ENCODE measurements at places on chromosomes 11 and 22.

GRCh38 chr11:720642-721246, 14.7 kb downstream of the EPS8L2 start:
- DNase-seq = no peak

DNA sequence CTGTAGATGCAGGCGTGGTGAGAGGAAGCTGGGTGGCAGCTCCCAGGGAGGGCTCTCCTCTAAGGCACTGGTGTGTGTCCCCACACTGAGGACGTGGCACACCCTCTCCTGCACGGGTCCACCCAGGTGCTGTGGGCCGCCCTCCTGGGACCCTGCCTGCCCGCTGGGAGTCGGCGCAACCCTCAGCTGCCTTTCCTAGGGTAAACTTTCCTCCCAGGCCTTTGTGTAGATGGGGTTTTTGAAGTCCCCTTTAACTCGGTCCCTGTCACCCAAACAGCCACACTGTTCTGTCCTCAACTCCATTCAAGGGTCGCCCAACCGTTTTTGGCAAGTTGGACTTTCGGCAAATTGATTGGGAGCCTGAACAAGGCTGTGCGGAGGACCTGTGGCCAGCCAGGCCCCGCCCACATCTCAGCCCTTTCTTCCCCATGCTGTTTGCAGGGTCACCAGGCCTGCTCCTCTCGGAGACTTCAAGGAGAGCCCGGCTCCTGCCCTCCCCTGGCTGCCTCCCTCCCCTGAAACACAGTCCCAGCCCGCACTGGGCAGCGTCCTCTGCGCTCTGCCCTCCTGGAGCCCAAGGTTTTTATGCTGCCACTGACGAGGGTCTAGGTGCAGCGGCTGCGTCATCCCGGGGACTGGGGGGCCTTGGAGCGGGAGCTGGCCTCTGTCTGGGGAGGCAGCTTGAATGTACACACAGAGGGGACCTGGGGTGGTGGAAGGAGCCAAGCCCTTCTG, 1126.2 kb downstream of the BRD1 start:
- no peak for DNase-seq

DNA sequence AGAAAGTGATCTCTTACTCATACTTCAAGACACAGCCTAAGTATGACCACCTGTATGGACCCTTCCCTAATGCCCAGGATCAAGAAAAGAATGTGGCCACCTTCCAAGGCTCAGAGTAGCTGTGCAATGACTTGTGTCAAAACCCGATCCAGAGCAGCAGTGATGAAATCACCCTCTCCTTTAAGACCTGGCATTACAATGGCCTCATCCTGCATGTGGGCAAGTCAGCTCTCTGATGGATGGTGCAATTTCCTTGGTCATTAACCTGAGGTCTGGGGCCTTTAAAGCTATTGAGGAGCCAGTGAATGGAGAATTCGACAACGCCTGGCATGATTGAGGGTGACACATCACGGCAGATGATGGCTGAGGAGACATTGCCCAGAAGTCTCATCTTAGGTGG, 9.1 kb upstream of the TUBA8 start:
- DNase-seq = no peak

- DNase-seq = peak; percentile 59
These were observed 573 bp downstream of the PPFIA1 start for GRCh38 chr11:70270877-70271648.

DNA sequence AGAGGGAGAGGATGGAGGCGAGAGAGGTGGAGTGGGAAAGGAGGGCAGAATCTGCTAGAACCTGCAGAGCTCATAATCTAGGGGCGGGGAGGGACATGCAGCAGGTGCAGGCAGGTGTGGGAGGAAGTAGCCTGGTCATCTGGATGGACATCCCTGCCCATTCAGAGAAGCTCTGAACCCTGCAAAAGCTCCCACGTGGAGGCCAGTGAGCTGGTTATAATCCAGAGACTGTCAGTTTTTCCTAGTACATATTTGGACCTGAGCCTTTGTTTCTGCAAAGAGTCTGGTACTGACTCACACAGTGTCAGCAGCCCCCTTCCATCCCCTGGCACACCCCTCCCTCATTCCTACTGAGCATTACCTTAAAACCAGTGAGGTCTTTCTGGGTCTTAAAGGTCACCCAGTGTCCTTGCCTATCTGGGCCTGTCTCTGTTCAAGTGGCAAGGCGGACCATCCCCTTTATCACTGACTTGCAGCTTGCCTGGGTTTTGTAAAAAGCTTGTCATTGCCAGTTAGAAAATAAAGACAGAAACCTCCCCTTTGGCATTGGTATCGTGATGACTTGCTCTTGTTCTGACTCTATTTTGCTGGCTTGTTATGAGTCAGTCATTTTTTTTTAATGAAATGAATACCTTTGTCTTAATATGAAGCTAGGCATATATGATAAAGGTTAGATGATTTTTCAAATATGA, 26.1 kb downstream of the PTPRJ start:
- DNase-seq = no peak

- no peak for DNase-seq
These were observed 1.3 kb downstream of the PARVB start for GRCh38 chr22:44025171-44026065.

DNA sequence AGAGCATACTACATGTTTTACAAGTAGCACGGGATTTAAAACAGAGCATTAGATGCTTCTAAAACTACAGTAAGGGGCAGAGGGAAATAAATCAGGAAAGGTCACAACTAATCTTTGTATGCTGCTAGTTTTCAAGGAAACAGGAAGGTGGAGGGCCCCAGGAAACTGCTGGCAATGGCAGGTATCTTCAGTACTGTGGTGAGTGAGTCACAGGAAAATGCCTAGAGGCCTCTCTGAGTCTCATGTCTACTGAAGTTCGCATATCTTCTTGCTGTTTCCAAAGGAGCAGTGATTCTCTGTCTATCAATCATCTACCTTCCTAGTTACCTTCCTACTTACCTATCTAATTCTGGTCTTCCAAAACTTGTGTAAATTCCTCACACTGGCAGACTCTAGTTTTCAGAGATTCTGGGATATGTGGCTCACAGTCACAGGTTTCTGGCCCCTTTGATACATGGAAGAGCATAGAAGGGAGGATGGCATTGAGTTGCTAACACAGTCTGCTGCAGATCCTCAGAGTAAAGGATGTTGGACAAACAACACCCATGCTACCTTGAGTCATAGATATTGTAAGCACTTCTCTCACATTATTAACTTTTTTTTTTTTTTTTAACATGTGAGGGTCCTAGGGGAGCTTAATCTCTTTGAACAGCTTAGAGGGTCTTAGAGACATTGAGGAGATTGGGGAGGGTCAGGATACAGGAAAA, 58.8 kb upstream of the SYN3 start:
- DNase-seq = no peak

GRCh38 chr11:47124675-47125074, 52.0 kb downstream of the ARFGAP2 start:
- DNase-seq = no peak

DNA sequence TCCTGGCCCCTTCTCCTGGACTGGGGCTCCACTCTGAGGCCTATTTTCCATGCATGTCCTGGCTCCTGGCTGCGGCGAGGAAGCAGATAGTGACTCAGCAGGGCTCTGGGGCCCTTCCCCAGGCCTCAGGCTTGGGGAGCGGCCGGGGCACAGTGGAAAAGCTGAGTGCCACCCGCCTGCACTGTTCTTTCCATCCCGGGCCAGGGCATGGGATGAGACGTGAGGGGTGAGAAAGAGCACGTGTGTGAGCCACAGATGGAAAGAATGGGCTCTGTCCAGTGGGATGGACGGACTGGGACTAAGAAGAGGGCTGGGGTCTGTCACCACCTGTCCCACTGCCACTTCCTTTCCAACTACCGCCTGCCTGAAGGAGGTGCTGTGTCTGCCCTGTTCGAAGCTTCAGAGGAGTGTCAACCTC, 12.8 kb downstream of the SLC37A2 start:
- DNase-seq = peak; percentile 4

DNA sequence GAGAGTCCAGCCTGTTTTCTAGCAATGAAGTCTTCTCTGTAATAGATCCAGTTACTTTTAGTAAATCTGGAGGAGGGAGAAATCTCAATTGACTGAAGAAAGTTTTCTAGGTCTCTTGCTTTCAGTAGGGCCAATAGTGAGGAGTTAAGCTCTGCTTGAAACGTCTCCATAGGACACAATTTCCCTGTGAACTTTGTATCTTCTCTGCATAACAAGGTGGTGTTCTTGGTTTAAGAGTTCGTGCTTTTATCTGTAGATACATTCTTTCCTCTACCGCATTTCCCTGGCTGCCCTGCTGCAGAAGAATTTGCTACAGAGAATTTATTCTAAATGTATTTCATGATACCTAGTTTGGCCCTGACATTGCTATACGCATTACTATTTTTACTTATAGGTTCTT, 183.1 kb downstream of the ARHGAP42 start:
- no peak for DNase-seq

GRCh38 chr22:49937758-49938564, 19.5 kb downstream of the CRELD2 start:
- DNase-seq = peak; percentile 59

GRCh38 chr11:86798988-86799387, 1.4 kb upstream of the PRSS23 start:
- DNase-seq = no peak

- no peak for DNase-seq
These were observed 1083.4 kb downstream of the BRD1 start for GRCh38 chr22:48744283-48744641.

DNA sequence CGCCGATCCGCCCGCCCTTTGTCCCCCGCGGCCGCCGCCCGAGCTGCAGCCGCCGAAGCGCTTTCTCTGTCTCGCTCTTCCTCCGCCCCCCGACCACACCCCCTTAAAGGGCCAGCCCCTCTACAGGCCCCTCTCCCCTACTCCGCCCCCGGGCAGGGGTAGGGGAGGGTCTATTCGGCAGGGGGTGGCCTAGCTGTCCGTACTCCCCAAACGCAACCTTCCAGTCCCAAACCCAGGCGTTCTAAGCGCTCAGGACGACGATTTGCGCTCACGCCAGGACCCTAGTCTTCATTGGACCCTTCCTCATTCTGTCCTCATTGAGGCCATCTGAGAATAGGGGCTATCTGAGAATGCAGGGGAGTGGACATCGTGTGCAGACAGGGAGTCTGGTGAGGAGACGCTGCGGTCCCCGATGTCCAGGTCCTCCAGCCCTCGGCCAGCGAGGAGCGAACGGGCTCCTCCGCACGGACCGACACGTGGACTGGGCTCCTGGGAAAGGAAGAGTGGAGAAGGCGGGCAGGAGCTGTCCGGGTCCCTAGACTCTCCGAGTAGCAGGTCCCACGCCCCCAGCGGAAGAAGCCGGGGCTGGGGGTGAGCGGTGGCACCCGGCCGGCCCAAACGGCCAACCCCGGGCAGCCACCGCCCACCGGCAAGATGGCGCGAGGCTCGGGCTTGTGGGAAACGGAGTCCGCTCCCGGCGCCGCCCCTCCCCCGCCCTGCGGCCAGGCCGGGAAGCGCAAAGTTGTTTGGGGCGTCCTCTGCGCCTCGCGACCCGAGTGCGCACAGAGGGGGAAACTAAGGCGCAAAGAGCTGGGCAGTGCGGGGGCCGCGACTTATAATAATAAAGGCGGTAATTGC, at the start of gene PPP1R14B:
Gene PPP1R14B, minus strand, starts transcription at position 73 of the 858 bp plus-strand sequence. CDS start 270 bp downstream, outside the sequence.
- DNase-seq = peak; percentile 91
